ENCODE measurements at places on chromosomes 3 and 15. TPM values are rescaled to one million over a fixed set of nuclear protein-coding genes. Genes with fewer than 3 reads are reported as not detected.

The EXD1 gene
- total RNA-seq = not detected

DNA sequence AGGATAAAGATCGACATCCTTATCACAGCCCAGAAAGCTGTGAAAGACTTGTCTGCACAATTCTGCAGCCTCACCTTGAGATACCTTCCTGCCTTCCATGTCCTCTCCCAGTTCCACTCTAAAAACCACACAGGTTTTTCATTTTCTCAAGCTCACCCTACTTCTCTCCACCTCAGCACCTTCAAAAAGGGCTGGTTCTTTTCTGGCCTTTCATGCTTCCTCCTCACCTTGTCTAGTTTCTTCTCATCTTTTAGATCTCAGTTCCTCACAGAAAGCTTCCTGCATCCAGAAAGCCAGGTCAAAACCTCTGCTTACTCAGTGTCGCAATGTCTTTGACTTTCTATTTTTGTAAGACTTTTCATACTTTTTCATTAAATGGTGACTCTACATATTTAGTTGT lies 140.2 kb upstream of the STT3B start:
- no peak for DNase-seq

DNA sequence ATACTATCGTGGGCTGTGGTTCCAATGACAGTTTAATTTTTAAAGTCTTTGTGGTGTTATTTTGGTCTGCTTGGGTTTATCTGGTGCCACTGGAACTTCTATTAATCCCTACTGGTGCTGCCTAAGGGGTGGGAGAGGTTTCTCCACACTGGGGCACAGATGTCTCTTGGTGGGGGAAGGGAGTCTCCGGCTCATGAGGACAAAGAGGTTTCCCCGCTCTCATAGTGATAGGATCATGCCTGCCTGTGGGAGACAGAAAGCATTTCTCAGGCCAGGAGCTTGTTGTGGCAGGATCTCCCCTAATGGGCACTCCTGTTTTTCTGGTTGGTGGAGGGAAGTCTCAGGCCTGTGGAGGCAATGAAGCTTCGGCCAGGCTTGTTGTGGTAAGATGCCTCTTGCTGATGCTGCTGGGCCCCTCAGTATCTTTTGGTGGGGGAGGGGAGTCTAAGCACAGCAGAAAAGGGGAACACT lies 84.3 kb upstream of the THRB start:
- DNase-seq = peak; percentile 22

- DNase-seq = no peak
Observed at GRCh38 chr3:189573004-189573403, 58.2 kb upstream of the TP63 start.

DNA sequence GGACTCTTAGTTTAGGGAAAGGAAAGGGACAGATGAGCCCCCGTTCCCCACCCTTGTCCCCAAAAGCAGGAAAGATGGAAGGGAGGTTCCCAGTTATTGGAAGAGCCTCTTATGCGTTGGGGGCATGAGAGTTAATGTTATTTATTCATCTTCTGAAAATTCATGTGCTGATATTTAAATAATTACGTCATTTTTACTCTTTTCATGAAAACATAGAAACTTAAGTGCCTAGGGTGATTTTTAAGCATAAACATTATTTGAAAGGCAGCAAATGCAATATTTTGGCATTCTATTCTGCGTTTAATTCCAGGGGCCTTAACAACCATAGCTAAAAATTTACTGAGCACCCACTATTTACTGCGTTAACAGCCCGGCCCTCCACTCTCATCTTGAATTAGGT lies 48.7 kb downstream of the GABRG3 start:
- DNase-seq = no peak

DNA sequence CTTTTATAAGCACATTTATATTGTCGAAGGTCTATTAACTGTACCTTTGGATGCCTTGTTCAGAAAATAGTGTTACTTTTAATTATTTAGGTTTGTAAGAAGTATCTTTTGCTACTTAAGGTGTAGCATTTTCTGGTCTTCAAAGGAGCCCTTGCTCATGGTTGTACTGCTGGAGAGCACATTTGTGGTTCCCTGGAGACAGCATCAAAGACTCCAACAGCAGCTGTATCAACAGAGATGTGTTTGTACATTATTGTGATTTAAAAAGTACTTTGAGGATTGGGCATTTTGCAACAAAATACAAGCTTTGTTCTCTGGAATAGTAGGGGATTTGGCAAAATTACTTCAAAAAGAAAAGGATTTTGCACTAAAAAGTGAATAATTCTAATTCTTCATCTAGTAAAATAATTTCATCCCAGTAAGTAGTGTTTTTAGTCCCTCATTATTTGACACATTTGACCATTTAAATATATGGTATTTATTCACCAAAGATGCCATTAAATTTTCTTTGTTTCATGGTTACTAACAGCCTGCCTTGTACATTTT lies 16.5 kb downstream of the TBC1D23 start:
- no peak for DNase-seq

GRCh38 chr15:85693277-85693676 lies 101.4 kb downstream of the KLHL25 start:
- DNase-seq = no peak

- no peak for DNase-seq
Observed at GRCh38 chr15:70487387-70487740, 276.0 kb downstream of the UACA start.

- no peak for DNase-seq
Observed at GRCh38 chr3:157906627-157907026, 199.6 kb downstream of the SHOX2 start.

DNA sequence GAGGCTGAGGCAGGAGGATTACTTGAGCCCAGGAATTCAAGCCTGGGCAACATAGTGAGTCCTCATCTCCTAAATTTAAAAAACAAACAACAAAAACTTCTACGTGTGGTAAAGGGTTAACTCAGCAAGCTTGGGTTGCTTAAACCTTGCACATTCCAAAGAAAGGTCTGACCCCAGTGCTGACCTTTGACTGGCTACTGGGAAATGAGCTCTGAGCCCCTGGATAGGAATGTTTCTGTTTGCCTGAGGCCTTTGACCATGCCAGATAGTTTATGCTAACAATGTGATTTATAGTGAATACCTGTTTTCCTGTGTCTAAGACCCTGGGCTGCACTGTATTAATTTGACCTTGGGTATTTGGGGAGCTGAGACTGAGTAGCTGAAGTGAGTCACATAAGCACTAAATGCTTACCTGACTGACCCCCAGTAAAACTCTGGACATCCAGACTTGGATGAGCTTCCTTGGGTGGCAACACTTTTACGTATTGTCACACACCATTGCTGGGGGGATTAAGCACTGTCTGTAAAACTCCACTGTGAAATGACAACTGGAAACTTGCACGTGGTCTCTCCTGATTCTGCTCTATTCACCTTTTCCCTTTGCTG lies 20.7 kb downstream of the TCAIM start:
- DNase-seq = no peak

The MUSTN1 gene
- total RNA-seq = 3.5 TPM

DNA sequence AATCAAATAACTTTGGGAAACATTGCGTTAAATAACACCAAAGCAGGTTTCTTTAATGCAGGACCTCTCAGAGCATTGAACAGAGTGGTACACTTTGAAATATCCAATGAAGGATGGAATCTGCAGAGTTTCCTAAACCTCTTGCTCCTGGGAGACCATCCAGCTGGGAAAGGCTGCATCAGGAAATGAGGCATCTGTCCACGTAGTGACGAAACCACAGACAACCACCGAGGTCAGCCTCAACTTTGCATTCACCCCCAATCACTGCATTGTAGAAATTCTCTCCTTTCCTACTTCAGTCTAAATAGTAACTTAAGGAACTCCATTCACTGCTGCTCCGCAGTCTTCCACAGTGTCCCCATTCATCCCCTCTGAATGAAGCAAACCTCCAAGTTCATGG lies 41.5 kb upstream of the CDV3 start:
- DNase-seq = no peak

DNA sequence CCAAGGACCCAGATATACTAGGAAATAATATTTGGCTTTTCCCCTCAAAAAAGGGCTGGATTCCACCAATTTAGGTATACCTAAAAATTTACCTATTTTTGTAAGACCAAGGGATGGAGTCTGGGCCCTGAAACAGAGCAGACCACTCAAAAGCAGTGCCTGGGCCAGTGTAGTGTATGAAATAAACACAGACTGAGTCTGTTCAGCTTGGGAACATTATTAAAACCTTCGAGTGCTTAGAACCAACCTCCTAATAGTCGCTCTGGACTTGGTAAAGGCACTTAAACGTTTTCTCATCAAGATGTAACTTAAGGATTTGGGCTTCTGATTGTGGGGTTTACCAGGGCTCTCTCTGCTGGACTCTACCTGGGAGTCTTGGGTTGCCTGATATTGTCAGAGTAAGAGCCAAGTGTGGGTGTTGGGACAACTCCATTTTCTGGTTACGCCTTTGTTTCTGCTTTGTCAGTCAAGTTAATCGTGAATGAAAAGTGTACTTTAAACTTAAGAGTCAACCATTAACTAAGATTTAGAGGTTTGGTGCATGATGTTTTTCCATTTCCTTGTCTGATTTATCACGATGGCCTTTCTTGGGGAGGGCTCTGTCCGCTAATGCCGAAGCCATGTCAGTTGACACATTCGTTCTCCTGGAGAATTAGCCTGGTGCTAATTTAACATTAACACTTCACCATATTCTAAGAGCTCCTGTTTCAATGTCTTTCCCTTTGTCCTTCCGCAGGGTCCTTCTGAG lies 221.0 kb upstream of the TPM1 start:
- no peak for DNase-seq

DNA sequence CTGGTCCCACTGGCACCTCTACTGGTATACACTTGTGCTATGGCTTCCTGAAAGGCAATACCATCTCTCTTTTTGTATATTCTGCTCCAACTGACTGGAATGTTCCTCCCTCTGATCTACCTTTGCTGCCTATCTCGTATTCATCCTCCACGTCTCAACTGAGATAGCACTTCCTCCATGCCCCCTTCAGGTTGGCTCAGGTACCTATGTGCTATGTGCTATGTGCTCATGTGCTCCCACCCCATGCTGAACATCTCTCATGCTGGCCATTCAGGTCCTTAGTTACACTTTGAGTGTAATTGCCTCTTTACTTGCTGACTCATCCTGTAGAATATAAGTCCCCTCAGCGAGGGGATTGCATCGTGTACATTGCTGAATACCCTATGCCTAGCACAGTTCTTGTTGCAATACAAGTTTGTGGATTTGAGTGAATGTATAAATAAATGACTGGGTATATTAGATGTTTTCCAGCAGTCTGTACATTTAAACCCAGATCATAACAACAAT lies 156.9 kb downstream of the SOX2 start:
- DNase-seq = no peak

- DNase-seq = no peak
Observed at GRCh38 chr3:11140030-11140712, 14.1 kb upstream of the HRH1 start.

The CSPG4 gene
- 1.1 TPM for total RNA-seq

- no peak for DNase-seq
Observed at GRCh38 chr3:12957824-12958792, 115.1 kb downstream of the IQSEC1 start.

The CADPS gene
- 265 TPM for total RNA-seq

DNA sequence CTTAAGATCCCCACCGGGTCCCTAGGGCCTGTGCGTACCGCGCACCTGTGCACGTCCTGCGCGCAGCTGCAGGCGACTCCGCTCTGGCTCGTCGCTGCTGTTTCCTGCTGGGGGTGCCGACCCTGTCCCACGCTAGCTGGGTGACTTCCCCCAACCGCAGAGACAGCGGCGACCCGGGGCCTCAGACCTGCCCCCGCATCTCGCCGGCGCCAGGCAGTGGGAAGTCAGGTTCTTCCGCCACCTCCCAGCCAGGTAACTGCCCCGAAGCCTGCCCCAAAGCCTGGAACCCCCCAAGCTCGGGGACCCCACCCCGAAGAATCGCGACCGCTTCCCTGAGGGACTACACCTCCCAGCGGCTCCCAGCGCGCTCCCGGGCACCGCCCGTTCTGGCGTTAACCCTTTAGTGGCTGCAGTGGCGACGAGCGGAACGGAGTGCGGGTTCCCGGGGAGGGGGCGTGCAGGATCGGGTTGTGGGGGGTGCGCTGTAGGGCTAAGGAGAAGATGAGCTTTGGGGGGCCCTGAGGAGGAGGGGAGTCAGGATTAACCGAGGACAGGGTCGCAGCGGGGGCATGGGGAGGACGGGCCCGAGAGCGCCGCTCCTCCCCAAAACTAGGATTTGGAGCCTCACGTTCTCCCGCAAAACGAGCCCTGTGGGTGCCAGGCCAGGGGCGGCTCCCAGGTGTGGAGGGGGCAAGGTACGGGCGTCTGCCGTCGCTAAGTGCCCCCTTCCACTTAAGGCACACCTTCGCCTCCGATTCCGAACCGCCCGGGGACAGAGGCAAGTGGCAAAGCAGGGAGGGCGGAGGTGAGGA lies 589 bp downstream of the NEIL1 start:
- DNase-seq = peak; percentile 67

- no peak for DNase-seq
Observed at GRCh38 chr15:88624971-88625490, 3.9 kb downstream of the AEN start.

The P2RY1 gene
- 0.51 TPM for total RNA-seq

All from glutamatergic neuron (in vitro differentiated cells).